ENCODE measurements at places on chromosomes 2 and 18. TPM values are rescaled to one million over a fixed set of nuclear protein-coding genes. Genes with fewer than 3 reads are reported as not detected.
A peak's percentile ranks its signal among the peaks of the same experiment; 100 is the strongest.

DNA sequence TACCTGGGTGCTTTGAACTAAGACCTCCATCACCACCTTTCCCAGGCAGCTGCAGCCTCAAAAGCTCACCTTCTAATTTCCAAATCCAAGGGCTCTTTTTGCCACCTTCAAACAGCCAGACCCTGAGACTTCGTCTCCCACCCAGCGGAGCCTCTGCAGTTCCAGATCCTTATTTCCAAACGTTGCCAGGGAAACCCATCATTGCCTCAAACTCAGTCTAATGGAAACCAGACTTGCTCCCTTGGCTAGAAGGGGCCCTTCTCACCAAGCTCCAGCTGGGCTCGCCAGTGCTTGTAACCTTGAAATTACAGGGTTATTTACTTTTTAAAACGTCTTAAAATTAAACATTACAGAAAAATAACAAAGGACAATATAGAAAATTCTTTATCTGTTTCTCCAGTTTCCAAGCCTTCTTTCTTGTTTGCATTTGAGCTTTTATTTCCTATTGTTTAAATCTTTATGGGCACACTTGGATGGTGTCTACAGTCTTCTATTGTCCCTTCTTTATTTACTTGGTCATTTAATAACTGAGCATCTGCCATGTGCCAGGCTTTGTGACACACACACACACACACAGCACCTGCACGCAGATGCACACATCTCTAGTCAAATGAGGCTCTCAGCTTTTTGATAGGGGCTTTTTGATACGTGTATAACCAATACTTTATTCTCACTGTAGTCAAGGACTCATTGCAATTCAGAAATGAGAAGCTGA lies 36.1 kb downstream of the TRPM8 start:
- H3K27ac ChIP-seq = no peak overlapping the region
- H3K4me1 ChIP-seq = no peaks in the 10 kb centered on the region
- no peak overlapping the region for H3K4me3 ChIP-seq
- H3K36me3 ChIP-seq = no peaks in the 10 kb centered on the region
- H3K27me3 ChIP-seq = peaks cover 12% of the 10 kb centered on the region

DNA sequence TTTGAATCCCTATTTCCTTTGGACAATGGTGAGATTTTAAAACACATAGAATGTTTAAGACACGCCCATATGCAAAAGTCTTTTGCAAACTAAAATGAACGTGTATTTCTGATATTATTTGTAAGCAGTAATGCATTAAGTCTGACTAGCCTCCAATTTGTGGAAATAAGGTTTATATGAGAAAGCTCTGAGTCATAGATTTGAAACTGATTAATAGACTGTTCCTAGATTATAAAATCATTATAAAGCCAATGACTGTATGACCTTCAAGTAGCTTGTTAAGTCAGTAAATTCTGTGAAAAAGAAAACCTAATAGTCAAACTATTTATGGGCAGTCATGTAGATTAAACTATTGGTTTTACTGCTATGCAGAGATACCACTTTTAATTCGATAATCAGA lies 12.8 kb upstream of the EFEMP1 start:
- H3K27me3 ChIP-seq = no peaks in the 10 kb centered on the region
- H3K36me3 ChIP-seq = no peaks in the 10 kb centered on the region
- no peak overlapping the region for H3K27ac ChIP-seq

- H3K4me3 ChIP-seq = no peak overlapping the region
- no peaks in the 10 kb centered on the region for H3K36me3 ChIP-seq
- H3K27ac ChIP-seq = no peak overlapping the region
- no peaks in the 10 kb centered on the region for H3K27me3 ChIP-seq
- DNase-seq = no peak
- peaks cover 37% of the 10 kb centered on the region for H3K4me1 ChIP-seq
These were observed 72.7 kb upstream of the PPP1CB start for GRCh38 chr2:28678944-28679343.

GRCh38 chr2:159090514-159091201 lies 122.2 kb downstream of the TANC1 start:
- H3K27me3 ChIP-seq = no peaks in the 10 kb centered on the region
- H3K27ac ChIP-seq = peak overlapping the region; percentile 70
- no peak overlapping the region for H3K4me3 ChIP-seq
- DNase-seq = peak; percentile 38

DNA sequence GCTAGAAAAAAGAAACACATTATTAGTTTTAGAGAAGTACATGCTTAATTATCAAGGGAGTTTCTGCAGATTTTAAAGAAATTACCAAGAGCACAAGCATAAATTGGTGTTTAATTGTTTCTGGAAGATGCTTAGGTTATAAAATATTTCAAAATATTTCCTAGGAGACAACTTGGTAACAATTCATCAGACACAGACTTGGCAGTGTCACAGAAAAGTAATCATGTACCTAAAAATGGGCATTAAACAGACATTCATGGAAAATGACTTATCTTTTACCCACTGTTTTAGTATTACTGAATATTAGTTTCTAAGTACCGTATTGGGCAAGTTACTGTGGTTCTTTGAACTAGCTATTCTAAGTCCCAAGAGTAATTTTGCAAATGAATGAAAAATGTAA lies 428.8 kb upstream of the LYPD1 start:
- no peak overlapping the region for H3K4me3 ChIP-seq
- H3K27ac ChIP-seq = no peak overlapping the region
- no peak for DNase-seq
- H3K27me3 ChIP-seq = no peaks in the 10 kb centered on the region
- peaks cover 8% of the 10 kb centered on the region for H3K36me3 ChIP-seq

DNA sequence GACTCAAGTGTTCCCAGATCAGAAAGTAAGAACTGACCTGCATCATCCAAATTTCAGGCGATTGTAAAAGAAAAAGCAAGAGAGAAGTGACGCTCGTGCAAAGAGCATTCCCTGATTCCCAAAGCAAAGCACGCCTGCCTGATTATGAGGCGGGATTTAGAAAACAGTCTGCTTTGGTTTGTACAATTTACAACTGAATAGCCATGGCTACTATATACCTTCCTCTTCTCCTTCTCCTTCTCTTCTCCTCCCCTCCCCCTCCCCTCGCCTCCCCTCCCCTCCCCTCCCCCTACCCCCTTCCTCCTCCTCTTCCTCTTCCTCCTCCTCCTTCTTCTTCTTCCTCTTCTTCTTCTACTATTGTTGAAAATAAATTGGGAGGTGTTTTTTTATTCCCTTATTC lies 782.9 kb downstream of the GALR1 start:
- H3K36me3 ChIP-seq = no peaks in the 10 kb centered on the region
- no peak overlapping the region for H3K27ac ChIP-seq
- H3K27me3 ChIP-seq = no peaks in the 10 kb centered on the region
- H3K4me3 ChIP-seq = no peak overlapping the region
- H3K4me1 ChIP-seq = no peaks in the 10 kb centered on the region

DNA sequence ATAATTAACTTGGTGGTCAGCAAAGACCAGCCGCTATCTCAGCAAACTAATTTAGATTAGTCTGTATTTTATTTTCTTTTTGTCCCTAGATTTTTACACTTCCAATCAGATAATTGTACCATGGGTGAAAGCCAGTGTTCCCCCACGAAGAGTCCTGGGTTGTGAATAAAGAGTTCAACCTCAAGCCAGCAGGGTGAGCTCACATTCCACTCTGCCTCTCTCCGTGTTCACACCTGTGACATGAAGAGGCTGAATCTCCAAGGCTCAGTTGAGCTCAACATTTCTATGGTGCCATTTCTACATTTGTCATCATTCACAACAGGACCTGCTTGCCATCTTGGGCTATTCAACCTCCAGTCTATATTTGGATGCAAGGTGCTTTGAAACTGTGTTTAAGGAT lies 771.5 kb downstream of the GALR1 start:
- H3K4me1 ChIP-seq = no peaks in the 10 kb centered on the region
- H3K4me3 ChIP-seq = no peak overlapping the region
- no peak overlapping the region for H3K27ac ChIP-seq
- no peaks in the 10 kb centered on the region for H3K36me3 ChIP-seq

- H3K4me3 ChIP-seq = no peak overlapping the region
- H3K27me3 ChIP-seq = no peaks in the 10 kb centered on the region
- H3K4me1 ChIP-seq = peaks cover 11% of the 10 kb centered on the region
- H3K36me3 ChIP-seq = no peaks in the 10 kb centered on the region
- no peak overlapping the region for H3K27ac ChIP-seq
These were observed 47.1 kb downstream of the SLC4A1AP start for GRCh38 chr2:27710640-27711430.

DNA sequence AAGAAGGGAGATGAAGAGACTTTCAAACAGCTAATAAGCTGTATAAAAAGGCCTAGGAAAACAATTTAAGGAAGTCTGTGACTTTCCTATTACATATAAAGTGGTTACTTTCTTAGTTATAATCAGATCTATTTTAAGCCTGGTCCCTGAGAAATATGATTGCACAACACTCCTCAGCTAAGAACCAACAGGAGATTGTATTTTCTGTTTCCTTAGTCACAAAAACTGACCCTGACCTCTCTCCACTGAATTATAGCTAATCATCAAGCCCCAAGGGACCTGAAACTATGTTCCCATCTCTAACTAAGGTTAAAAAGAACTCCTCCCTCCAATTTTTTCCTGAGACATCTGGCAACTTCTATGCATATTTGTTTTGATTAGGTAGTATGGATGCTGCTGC lies 106.9 kb downstream of the ROCK1 start:
- no peak overlapping the region for H3K4me3 ChIP-seq
- H3K36me3 ChIP-seq = peaks cover 23% of the 10 kb centered on the region
- no peaks in the 10 kb centered on the region for H3K27me3 ChIP-seq
- no peaks in the 10 kb centered on the region for H3K4me1 ChIP-seq

- no peak overlapping the region for H3K4me3 ChIP-seq
- H3K27ac ChIP-seq = no peak overlapping the region
- DNase-seq = peak; percentile 61
- H3K36me3 ChIP-seq = no peaks in the 10 kb centered on the region
- H3K27me3 ChIP-seq = no peaks in the 10 kb centered on the region
These were observed 387.1 kb downstream of the PTPRM start for GRCh38 chr18:7954238-7954637.

DNA sequence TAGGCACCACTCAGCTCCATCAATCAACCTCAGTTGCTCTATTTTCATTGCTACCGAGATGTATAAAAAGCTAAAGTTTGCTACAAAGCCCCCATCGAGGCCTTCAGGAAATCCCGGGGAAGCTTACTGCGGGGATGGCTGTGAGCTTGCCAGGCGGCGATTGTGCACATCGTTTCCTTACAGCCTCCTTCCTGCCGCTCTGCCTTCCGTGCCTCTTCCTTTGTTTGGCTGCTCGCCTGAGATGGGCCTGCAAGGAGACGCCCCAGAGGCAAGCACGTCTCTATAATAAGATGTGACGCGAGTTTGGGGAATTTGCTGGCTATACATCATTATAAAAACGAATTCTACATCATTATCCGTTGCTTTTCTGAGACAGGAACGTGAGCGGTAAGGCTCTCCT lies 41.6 kb downstream of the DHRS9 start:
- DNase-seq = no peak
- no peaks in the 10 kb centered on the region for H3K4me1 ChIP-seq
- no peaks in the 10 kb centered on the region for H3K27me3 ChIP-seq
- H3K27ac ChIP-seq = no peak overlapping the region
- H3K36me3 ChIP-seq = no peaks in the 10 kb centered on the region

Gene MEP1B
- not detected for total RNA-seq

DNA sequence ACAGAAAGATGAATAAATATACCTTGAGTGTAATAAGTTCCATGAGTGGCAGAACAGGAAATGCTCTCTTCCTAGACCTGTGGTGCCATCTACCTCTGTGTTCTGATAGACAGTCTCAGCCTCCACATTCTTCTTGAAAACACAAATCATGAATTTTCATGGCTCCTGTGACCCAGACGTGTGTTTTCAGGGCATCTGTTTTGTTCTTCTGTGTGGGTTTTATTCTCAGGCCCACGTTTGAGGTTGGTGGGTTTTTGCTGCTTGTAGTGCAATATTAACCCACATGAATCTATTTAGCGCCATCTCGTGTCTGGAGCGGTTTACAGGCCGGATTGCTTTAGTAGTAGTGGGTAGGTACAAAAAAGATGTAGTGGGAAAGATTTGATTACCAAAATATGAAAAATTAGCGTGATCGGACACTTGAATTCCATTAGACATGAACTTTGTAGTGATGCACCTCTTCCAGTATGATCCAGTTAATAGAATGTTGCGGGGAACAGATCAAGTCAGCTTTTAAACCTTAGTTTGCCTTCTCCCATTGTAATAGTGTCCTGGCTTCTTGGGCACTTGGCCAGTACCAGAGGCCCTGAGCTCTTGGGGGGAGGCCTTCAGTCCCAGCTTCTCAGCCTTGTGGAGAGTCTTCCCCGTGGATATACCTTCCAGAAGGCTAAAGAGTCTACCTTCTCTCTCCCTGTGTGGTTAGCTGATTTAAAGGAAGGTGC lies 256.5 kb downstream of the TPGS2 start:
- no peak overlapping the region for H3K4me3 ChIP-seq
- no peak overlapping the region for H3K27ac ChIP-seq
- H3K4me1 ChIP-seq = peaks cover 2% of the 10 kb centered on the region
- no peaks in the 10 kb centered on the region for H3K27me3 ChIP-seq
- no peaks in the 10 kb centered on the region for H3K36me3 ChIP-seq
- peak; percentile 49 for DNase-seq
